ENCODE measurements at places on chromosomes 4 and X.

DNA sequence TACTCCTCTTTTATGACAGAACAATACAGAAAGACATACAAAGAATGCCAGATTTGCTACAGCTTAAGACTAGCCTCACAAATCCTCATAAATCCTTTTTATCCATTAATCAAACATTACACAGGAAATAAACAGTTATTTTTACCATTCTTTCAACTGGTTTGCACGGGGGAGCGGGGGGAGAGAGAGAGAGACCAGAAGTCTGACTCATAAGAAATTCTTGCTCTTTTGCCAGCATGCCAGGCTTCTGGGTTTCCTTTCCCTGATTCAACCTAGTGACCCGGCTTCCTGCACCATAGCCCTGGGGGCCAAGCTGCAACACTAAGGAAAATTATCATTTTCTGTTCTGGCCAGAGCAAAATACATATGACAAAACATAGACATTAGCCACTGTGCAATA lies 6.8 kb upstream of the RRAGB start:
- peak; percentile 46 for DNase-seq

DNA sequence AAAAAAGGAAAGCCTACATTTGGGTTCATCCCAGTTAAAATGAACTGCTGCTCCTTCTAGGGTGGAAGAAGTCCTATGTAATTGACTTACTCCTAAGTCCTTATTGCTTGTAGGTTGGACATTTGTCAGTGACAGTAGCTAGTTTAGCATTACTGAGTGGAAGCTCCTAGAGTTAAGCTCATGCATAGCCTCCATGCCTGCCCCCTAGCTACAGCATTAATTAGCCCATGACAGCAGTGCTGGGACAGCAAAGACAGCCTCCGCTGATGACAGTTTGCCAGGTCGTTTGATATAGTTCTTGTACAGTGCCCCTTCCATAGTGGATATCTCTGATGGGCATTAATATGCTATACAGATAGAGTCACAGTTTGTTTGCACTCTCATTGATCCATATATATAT lies 18.7 kb upstream of the GALNTL6 start:
- DNase-seq: no peak

- DNase-seq: no peak
Measured at GRCh38 chrX:40199704-40200103, 101.9 kb upstream of the BCOR start.

DNA sequence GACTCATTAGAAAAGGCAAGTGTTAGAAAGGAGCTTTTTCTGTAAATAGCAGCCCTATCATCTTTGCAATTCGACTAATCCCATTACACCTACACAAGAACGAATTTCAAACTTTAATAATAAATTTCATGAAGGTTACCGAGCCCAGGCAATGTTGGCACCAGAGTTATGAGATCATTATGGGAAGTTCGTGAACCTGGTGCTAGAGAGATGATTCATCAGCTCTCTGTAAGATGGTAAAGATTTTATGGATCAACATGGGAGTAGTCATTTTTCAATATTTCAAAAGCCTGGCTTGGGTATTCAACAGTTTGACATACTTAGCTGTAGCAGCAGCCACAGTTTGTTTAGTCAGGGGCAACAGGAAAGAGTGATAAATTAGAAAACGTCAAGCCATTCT lies 35.8 kb downstream of the AMELX start:
- DNase-seq: no peak

DNA sequence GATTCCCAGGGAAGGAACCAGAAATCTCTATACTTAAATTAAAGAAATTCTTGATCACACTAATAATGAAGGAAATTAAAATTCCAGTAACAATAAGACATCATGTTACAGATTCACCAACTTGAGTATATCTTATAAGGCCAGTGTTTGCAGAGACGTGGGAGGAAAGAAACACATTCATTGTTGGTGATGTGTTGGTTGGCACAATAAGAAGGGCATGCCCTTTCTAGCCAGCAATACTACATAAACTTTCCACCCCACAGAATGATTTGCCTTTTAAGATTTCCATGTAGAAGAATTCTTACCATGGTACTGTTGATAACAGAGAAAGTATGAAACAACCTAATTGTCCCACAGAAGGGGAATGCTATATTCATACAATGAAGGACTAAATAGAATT lies 581.5 kb downstream of the STIM2 start:
- peak; percentile 13 for DNase-seq

- no peak for DNase-seq
Measured at GRCh38 chr4:168045354-168045753, 47.0 kb upstream of the ANXA10 start.

DNA sequence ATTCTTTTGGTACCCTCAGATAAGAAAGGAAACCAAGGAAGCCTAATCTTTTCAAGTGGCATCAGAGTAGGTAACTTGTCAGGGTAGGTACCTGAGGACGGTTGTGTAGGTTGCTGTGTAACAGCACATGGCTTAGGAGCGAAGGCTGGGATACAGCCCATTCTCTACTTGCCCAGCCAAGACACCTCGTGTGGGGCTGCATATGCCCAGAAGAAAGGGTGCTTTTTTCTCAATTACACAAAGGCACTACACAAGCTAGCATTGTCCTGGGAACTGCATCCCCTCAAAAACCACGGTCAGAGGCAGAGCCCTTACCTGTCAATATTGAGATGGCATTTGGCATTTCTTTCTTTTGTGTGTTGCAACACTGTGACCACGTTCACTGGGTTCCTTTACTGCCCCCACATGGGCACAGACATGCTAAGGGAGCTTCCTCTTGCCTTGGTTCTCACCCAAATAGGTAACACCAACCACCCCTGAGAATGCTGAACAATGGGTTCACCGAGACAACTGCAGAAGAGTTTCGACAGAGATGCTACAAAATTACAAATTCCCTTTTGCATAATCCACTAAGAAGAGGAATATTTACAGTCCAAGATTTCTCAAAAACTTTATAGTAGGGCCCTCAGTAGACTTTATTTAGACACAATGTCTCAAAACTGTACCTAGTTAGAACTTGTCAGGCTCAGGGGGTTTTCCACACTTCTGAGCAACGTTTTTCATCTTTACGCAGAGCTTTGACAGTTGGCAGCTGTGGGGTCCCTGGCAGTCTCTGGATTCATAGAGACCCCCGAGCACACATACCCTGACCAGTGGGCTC lies 35.8 kb upstream of the TNIP3 start:
- DNase-seq: no peak

- DNase-seq: no peak
Measured at GRCh38 chrX:24487571-24487970, 22.5 kb downstream of the PDK3 start.

GRCh38 chrX:40878766-40879165 lies 143.4 kb upstream of the MED14 start:
- DNase-seq: peak; percentile 35

- no peak for DNase-seq
Measured at GRCh38 chr4:75244325-75244724, 269.9 kb downstream of the RCHY1 start.

DNA sequence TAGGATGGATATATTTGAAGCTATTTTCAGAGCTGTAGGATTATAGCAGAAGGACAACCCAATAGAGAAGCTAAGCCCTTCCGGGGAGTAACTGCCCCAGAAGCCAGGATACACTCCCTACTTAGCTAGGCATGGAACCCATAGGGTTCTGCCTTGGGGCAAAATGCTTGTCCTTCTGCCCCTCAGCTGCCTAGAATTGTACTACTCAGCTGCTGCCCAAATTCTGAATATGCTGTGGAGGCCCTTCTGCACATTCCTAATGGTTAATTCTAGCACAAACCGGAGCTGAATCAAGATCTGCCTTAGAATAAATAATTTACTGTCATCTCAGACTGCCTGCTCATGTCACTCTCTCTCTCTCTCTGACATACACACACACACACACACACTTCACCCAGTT lies 297.7 kb upstream of the VCX3A start:
- no peak for DNase-seq

DNA sequence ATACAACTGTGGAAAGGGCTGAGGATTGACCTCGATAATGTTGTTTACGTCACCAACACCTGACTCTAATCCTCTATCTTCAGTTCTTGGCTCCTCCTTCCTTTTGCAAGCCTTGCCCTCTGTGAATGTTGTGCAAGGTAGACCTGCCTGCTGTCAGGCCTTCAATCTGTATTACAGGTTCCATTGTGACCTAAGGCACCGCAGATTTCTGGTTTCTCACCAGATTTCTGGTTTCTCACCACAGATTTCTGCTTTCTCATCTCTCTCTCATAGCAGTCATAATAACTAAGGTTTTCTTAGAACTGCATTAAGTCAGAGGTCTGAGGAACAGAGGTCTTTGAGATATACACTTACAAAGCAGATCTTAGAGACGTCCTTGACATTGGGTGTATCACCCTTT lies 51.5 kb upstream of the ETNPPL start:
- no peak for DNase-seq

DNA sequence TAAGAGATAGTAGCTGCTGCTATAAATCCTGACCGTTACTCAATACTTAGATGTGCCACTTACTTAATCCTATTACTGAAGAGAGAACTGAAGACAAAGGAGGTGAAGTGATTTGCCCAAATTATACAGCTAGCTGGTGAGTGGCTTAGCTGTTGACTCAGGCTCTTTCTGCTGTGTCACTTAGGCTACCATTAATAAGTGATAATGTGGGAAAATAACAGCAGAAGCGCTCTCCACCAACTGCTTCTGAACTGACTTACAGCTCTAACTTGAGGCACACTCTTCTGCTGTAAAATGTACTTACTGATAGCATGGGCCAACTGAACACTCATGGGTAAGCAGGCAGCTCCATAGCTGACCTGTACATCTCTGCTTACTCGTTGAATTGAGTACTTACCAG lies 7.5 kb upstream of the KLHL5 start:
- DNase-seq: no peak

DNA sequence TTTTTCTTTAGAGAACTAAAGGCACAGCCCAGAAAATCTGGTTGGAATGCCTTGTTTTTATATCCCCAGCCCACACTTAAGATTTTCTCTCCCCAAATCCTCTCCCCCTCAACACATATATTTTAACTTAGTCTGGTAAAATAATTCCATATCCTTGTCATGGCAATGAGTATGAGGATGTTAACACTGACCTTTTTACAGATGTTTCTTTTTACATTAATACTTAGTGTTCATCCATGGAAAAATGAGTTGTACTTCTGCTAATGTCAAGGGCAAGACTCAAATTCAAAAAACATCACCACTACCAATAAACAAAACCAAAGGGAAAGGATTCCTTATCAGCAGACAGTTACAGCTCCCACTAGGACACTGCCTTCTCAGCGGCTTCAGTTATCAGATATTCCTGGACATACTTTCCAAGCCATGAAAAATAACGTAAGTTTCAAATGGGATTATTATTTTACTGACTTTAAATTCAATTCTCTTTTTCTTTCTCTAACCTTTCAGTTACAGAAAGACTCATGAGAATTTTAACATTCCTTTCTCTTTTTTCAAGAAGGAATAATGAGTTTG lies 83.3 kb downstream of the RASL11B start:
- DNase-seq: no peak

GRCh38 chr4:69147334-69147733 lies 51.1 kb downstream of the UGT2B7 start:
- DNase-seq: no peak
